Activated CD4-positive, alpha-beta T cell treated with anti-CD3 and anti-CD28 coated beads, Interleukin-2, amount 10 ng/mL, durations not matched to agents 7 days and 5 days (primary cell): ENCODE measurements at places on chromosomes 16 and 17. TPM values are rescaled to one million over a fixed set of nuclear protein-coding genes. Genes with fewer than 3 reads are reported as not detected.

- DNase-seq, result no peak
Measured at GRCh38 chr17:44492706-44493272, 10.4 kb downstream of the GPATCH8 start.

GRCh38 chr16:53090591-53091411, 36.0 kb downstream of the CHD9 start:
- DNase-seq, result no peak

DNA sequence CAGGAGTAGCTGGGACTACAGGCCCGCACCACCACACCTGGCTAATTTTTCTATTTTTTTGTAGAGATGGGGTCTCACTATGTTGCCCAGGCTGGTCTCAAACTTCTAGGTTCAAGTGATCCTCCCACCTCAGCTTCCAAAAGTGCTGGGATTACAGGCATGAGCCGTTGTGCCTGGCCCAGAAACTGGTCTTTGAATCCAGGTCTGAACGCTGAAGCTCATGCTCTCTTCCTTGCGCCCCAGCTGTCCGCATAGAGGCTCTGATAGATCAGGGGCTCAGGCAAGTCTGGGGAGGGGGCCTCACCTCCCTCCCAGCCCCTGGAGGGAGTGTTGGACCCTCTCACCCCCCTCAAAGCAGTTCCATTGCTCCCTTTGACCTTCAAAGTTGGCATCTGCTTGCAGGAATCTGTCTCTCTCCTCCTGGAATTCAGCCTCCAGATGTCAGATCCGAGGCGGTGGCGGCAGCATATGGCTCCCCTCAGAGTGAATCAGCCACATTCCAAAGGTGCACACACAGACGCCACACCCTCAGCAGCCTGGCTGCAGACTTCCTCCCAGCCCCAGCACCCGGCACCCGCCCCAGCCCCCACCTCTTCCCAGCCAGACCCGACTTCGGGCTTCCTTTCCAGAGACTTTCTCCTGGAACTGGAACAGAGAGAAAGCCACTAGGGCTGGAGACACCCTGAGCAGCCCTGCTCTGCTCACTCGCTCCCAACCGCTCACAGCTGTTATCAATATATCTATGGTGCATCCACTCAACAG, 16.9 kb upstream of the GLIS2 start:
- DNase-seq, result no peak

GRCh38 chr17:78144147-78144719, 2.0 kb upstream of the C17orf99 start:
- DNase-seq, result no peak

The PRSS36 gene
- total RNA-seq, result 1.7 TPM
